Lung (tissue), 17 donors: ENCODE measurements at places on chromosomes 12 and 14. TPM values are rescaled to one million over a fixed set of nuclear protein-coding genes. Genes with fewer than 3 reads are reported as not detected.

The SARNP gene
- 76.7 TPM for total RNA-seq

The TTLL5 gene
- 45.3 TPM for total RNA-seq

The TBC1D30 gene
- total RNA-seq: 11.0 TPM

The COA8 gene
- 39.6 TPM for total RNA-seq

The CD163 gene
- 41.5 TPM for total RNA-seq

The CFAP251 gene
- 24.0 TPM for total RNA-seq

The KRT86 gene
- 1.1 TPM for total RNA-seq

The HOXC6 gene
- 0.71 TPM for total RNA-seq

The MSI1 gene
- total RNA-seq: 3.5 TPM

The MUCL1 gene
- 1.5 TPM for total RNA-seq

The LMO3 gene
- 171 TPM for total RNA-seq

The NRIP2 gene
- 0.89 TPM for total RNA-seq

The TTC9 gene
- 6.8 TPM for total RNA-seq

GRCh38 chr14:89493877-89494634 lies 77.0 kb upstream of the FOXN3 start:
- peak; percentile 44 for DNase-seq

GRCh38 chr12:15033641-15034040 lies 60.8 kb downstream of the PDE6H start:
- peak; percentile 25 for DNase-seq

GRCh38 chr12:11016937-11017336 lies 5.5 kb downstream of the TAS2R19 start:
- DNase-seq: no peak

GRCh38 chr12:108854451-108855283 lies 2.7 kb downstream of the SSH1 start:
- no peak for DNase-seq

DNA sequence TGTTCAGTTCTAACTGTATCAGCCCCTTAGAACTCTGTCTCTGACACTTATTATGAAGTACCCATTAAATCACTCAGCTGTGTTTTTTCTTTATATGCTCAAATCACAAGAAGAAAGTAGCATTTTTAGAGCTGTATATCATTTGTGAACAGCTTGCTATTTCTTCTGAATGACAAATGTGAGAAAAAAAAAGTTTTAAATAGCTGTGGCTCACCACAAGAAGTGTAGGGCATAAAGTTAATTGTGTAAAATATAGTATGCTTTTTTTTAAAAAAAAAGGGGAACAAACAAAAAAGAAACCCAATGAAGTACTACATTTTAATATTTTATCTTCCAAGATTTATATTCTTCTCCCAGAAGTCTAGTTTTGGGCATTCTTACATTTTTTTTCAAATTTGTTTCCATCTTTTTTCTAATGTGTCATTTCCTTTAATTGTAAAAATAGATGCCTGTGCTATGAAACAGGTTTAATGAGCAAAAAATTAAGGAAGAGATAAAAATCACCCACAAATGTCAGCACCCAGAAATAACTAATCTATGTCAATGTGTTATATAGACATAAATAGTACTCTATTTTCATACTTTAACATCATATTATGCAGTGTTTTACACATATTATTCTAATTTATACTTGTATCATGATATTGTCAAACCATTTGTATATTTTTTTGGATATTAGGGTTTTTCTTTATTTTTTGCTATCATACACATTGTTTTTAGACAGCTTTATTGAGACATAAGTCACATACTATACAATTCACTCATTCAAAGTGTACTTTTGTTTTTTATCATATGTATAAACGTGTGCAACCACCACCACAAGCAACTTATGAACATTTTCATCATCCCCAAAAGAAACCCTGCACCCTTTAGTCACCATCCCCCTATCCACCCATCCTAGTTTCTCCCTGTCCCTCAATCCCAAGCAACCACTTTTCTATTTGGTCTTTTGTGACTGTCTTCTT lies 22.4 kb upstream of the LRRK2 start:
- no peak for DNase-seq

DNA sequence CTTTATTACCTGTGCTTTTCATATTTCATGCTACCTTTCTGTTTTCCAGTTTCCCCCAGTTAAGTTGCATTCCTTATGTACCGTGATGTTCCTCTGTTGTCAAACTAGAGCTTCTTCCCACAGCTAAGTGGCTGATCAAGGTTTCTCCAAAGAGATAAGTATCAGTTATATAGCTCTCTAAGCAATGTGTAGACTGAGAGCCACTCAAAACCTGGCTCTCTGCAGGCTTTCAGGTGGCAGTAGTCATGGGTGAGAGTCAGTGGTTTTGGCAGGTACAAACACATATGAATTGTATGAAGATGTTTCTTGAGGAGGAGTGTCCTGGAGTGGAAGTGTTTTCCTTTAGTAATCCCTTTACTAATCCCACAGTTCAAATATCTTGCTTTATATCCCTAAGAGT lies 28.4 kb downstream of the TXNRD1 start:
- DNase-seq: no peak

GRCh38 chr14:59182641-59183040 lies 5.8 kb upstream of the DAAM1 start:
- no peak for DNase-seq

GRCh38 chr14:76923431-76924370 lies 97.5 kb downstream of the LRRC74A start:
- DNase-seq: no peak

DNA sequence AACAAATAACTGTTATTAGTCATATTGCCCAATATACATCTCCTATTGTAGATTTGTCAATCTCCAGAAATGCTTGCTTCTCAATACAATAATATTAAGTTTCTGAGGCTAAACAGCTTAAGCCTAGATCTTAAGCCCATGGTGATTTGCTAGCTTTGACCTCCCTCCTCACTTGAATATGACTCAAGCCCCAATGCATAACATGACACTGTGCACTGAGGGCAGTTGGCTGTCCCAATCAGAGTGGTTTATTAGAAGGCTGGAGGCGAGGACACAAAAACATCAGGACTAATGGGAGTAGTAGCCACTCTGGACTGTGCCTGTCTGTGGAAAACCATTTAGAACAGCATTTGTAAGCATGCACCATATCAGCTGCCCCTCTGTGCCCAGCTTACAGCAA lies 81.1 kb upstream of the GTF2A1 start:
- DNase-seq: no peak

- no peak for DNase-seq
These were observed 703 bp downstream of the HIGD1C start for GRCh38 chr12:50953047-50953446.

DNA sequence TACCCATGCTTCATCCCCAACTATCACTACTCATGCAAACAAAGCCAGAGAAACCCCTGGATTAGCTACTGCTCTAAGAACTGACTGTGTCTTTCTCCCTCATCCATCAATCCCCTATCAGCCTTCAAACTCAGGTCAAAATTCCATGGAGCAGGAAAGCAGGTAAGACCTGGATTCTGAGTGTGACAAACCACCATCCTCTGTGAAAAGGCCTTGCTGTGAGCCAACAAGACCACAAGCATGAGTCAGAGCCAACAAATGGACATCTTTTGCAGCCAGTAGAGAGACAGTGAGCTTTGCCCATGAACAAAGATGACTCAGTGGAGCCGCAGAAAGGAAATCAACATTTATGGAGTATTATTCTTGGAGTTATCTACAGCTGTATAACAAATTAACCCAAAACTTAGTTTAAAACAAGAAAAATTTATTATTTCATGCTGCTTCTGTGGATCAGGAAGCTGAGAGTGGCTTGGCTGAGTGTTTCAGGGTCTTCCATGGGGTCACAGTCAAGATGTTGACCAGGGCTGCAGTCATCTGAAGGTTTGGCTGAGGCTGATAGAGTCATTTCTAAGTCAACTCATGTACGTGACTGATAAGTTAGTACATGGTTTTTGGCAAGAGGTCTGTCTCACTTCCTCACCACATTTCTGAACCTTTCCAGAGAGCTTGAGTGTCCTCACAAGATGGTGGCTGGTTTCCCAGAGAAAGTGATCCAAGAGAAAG lies 61.1 kb downstream of the PITPNM2 start:
- no peak for DNase-seq

- DNase-seq: no peak
These were observed 86.0 kb upstream of the ATF1 start for GRCh38 chr12:50677858-50678257.

DNA sequence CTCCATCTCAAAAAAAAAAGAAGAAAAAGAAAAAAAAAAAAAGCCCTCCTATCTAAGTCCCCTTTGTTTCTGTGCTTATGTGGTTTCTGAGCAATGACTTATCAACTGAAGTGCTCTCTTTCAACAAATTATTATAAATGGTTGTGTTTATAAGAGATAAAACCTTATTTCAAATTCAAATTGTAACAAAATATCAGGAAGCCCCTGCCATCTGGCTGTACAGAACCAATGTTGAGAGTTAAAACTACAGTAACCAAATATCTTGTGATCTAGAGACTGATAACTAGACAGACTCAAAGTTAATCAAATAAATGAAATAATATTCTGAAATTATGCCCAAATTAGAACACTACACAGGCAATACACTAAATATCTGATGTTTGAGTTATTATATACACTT lies 143.0 kb upstream of the CPNE8 start:
- DNase-seq: no peak

- DNase-seq: no peak
These were observed 8.9 kb upstream of the IFNG-AS1 start for GRCh38 chr12:67980391-67980790.

- no peak for DNase-seq
These were observed 703.1 kb upstream of the MDGA2 start for GRCh38 chr14:48378541-48378940.

GRCh38 chr14:64704143-64704742 lies at the start of gene PLEKHG3:
Gene PLEKHG3 (plus strand): TSS chr14:64704424. CDS start chr14:64727632, 23,208 bp downstream.
- peak; percentile 88 for DNase-seq

DNA sequence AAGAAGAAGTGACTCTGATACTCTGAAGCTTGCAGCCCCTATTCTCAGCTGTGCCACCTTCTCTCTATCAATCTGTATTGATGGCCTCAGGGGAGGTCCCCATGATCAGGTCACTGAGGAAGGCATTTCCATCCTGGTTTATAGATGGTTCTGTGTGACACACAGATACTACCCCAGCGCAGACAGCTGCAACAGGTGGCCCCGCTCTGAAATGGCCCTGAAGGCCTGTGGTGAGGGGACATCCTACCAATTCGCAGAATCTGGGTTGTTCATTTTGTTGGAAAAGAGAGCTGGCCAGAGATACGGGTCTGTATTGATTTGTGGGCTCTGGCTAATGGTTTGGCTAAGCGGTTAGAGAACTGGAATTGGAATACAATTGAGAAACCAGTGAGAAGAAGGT lies 21.7 kb downstream of the DLK1 start:
- DNase-seq: no peak

GRCh38 chr12:15158083-15158482 lies 63.1 kb downstream of the RERG start:
- peak; percentile 61 for DNase-seq
